Activated CD4-positive, alpha-beta T cell treated with anti-CD3 and anti-CD28 coated beads, Interleukin-2, amount 50 U/mL, for 1 hour (primary cell): ENCODE measurements at places on chromosomes 16 and 17.

- no peak for DNase-seq
Measured at GRCh38 chr17:34578016-34578415, 1.4 kb upstream of the TMEM132E start.

- DNase-seq, result no peak
Measured at GRCh38 chr17:78609191-78609641, 32.0 kb upstream of the DNAH17 start.

DNA sequence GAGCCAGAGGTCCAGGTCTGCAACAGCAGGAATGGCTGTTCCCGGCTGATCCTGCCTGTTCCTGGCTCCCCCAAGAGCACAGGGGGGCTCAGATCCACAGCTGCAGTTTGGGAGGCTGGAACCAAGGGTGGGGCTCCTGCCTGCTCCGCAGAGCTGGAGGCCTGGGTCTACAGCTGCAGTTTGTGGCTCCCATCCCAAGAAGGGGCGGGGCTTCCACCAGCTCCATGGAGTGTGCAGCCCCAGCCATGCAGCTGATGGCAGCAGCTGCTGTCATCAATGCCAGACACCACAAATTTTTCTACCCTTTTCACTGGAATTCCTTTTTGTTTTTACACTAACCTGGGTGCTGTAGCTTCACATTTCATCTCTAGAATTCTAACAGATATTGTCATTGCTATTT, 135.4 kb upstream of the KIF2B start:
- DNase-seq, result no peak

- peak; percentile 65 for DNase-seq
Measured at GRCh38 chr17:78130437-78131101, at the start of gene TMC8. TMC8 (plus strand) TSS chr17:78130771; CDS start chr17:78131589, 818 bp downstream.

DNA sequence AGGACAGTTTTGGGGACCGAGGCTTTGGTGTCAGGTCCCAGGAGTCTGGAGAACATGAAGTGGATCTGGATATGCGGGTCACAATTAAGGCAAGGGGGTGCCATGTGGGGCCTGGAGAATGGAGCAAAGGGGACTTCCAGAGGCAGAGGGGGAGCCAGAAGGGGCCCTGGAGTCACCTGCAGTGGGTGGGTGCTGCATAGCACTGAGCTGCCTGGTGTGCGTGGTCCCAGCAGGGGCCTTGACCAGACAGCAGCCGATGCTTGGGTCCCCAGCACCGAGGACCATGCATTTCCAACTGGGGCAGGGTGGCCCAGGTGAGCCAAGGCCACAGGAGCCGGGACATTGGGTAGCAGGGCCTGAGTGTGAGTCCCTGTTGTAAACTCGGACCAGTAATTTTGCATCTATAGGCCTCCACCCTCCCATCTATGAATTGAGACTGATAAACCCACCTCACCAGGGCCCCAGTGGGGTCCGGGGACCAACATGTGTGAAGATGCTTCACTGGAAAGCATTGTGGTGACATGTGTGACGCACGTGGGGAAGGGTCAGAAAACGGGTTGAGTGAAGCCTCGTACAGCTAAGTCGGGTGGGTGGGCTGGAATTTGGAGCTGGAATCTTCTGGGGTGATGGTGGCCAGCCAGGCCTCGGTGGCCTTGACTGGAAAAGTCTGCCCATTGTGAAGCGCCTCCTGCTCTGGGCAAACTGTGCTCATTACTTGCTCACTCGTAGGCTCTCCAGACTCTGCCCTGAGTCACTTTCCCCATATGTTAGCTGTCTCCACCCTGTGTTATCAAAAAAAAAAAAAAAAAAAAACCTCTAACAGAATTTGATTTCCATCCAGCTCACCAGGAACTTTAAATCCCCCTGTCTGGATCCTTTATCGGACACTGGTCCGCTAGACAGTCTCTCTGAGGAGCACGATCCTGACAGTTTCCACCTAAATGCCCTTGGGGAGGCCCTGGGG, 90.5 kb upstream of the ZNF469 start:
- no peak for DNase-seq

- DNase-seq, result peak; percentile 26
Measured at GRCh38 chr16:50509521-50510341, 38.5 kb upstream of the NKD1 start.

- no peak for DNase-seq
Measured at GRCh38 chr17:12909511-12909910, 108.3 kb downstream of the ELAC2 start.

DNA sequence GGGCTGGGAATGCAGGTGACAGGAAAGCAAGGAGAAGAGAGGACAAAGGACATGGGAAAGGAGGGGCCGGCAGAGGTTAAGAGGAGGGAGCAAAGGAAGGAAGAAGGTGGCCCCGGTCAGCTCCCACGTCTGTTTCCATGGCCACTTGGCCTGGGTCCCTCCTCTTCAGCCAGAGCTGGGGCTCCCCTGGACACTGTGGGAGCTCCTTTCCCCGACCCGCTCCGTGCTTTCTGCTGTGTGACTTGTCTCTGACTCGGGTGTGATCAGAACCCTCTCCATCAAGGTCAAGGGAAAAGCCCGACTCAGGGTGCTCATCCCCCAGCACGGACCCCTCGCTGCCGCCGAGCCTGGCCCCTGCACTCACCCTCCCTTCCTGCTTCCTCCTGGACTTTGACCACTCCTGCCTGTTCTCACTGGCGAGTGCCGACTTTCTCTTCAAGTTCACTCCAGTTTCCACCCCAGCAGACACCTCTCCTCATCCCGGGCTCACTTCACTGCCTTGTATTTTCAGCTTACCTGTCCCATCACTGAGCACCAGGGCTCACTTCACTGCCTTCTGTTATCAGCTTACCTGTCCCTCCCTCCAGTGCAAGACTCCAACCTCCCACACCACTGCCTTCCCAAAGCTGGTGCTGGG, 61.2 kb downstream of the MEAK7 start:
- DNase-seq, result no peak

DNA sequence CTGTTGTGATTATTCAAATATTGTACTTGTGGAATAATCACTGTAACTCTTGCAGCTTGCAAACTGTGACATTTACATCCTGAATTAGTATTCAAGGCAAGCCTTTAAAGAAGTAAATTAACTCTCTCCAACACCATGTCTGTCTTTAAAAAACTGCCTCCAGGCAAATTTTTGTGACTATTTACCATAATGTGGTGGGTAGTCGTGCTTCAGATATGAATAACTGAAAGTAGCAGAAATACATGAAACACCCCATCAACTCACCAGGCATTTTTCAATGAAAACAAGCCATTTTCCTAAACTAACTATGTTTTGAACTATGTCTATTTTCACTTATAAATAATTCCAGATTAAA, 217.4 kb upstream of the PSMD7 start:
- no peak for DNase-seq

DNA sequence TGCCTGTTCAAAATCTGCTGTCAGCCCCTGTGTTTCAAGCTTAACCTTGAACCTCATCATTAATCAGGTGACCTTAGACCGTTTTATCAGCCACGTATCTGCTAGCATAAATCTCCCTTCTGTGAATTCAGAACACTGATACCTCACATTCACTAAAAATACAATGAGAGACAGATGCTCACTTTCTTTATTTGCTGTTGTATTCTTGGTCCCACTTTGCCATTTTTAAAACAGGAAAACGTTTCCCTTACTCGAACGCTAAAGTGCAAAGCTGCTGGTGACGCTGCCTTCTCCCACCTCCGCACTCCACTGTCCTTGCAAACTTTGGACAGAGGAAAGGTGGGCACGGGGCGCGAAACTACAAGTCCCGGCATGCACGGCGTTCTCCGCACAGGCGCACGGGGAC, 220 bp upstream of the ARHGAP44 start:
- no peak for DNase-seq

- DNase-seq, result peak; percentile 53
Measured at GRCh38 chr17:39867084-39867879, 720 bp upstream of the ZPBP2 start.

DNA sequence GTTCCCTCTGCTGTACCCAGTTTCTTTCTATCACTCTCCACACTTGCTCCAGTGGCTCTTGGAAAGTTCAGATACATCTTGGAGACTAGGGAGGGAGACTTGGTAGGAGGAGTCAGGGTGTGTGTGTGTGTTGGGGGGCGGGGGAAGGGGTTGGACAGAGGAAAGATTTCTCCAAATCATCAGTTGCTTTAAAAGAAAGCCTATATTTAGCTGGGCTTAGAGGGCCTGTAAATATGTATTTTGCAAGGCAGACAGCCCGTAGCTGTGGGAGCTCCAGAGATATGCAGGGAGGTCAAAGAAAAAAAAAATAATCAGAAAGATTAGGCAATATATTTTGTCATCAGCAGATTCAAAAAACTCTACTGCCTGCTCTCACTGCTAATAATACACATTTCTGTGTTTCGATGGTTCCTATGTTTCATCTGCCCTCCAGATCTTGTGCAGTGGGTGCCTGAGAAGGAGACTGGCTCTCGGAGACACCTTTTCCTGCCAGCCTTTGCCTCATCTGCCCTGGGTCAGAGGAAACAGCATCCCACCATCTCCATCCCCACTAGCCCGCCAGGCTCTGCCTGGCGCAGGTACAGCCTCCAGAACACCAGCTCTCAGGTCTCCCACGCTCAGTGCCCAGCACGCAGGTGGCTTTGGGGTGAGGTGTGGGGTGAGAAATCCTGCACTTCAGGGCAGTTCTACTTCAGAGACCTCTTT, 4.8 kb upstream of the PPP1R9B start:
- DNase-seq, result no peak

DNA sequence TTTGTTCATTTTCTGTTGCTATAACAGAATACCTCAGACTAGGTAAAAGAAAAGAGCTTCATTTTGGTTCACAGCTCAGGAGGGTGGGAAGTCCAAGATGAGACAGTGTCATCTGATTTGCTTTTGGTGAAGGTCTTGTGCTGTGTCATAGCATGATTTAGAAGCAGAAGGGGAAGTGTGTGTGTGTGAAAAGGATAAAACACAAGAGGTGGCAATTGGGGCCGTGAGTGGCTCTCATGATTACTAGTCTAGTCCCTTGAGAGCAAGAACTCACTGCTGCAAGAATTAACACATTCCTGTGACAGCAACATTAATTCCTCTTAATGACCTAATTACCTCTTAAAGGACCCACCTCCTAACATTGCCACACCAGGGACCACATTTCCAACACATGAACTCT, 8.3 kb downstream of the SLC35G3 start:
- no peak for DNase-seq

DNA sequence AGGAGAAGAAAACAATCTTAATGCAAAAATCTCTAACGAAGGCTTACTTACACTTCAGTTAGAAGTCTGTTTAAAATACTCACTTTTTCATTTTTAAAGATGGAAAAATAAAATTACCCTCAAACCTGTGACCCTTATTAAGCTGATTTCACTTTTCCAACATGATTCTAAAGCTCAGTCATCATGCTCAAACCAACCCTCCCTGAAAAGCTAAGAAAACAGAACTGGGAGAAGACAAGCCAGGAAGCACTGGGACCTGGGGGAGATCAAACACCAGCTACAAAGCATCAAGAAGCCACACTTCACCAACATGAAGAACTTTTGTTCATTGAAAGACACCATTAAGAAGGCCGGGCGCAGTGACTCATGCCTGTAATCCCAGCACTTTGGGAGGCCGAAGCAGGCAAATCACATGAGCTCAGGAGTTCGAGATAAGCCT, 88.8 kb downstream of the LITAF start:
- DNase-seq, result no peak

- no peak for DNase-seq
Measured at GRCh38 chr17:61152898-61153297, 246.7 kb upstream of the TBX2 start.

DNA sequence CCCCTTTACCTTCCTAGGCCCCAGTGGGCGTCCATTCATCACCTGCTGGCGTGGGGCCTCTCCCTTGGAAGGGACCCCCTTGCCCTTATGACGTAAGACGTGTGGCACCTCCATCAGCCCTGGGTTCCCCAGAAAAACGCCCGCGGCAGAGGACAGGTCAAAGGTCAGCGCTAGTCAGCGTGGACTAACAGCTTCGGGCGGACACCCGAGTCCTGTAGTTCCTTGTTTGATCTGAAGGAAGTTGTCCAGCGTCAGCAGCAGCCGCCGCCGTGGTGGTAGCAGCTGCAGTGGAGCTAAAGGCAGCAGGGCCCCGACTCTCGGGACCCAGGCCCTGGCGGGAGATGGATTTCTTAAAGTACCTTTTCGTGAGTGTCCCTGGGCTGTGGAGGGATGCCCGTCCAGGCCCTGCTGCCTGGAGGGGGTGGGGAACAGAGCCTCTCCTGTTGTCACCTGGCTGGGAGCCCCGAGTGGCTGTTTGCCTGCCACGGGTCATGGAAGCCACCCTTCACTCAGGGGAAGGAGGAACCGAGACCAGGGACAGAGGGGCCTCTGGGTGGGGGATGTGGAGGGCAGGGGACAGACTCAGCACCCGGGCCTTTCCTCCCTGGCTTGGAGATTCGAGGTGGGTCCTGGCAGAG, 123.6 kb downstream of the OR1D5 start:
- no peak for DNase-seq

DNA sequence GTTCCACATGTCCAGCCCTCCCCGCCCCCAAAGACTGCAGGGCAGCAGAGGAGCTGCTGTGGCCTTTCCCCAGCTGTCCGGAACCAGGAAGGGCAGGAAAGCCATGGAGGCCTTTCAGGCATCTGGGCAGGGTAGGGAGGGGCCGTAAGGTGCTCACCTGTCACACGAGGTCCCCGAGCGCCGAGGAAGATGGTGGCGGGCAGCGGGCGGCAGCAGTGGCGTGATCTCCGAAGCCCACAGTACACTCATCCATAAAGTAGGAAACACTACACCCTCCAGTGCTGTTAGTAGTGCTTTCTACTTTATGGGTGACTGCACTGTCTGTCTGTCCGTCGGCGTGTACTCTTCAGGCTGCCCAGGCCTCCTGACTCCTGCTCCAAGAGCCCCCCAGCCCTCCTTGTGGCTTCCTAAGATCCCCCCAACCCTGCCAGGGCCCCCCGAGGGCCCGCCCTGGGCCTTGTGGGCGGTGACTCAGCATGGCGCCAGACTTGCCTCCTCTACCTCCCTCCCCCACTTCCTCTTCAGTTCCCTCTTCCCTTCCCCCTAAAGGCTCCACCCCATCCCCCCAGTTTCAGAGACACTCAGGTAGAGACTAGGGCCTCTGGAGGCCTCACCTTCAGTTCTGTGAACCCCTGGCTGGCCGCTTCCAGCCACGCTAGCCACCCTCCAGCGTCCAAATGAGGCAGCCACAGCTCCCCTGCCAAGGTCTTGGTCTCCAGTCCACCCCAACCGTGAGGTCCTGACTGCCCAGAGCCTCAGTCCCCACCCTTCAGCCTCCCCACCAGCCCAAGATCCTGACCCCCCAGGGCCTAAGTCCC, 2.6 kb upstream of the TSPOAP1 start:
- DNase-seq, result peak; percentile 70

DNA sequence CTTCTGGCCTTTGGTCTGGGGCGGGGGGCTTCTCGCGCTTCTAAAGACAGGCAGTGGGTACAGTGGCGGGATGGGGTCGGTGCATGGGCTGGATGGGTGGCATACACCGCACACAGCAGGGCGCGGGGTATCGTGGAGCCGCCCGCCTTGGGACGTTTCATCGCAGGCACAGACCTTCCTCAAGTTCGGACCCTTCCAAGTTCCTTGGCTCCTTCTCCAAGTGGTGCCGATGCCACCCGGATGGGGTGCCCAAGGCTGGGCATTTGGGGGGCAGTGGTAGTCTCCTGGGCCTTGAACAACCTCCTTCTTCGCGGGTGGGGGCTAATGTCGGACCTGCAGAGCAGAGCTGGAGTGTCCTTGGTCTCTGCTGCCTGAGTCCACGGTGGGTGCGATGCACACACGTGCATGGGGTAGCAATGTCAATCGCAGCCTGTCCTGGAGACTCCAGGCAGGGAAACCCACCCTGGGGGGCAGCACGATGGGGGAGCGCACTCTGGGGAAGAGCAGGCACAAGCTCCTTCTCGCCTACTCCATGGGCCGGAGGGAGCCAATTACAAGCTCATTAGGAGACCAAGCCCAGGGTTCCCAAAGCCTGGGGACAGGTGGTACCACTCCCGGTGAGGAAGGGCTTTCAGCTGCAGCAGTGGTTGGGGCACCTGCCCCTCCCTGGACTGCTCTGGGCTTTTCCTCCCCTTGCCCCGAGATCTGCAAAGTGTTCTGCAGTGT, 686 bp upstream of the MTSS2 start:
- DNase-seq, result no peak
